Pons (tissue), 1 donor: ENCODE measurements at places on chromosomes 5 and 9.

GRCh38 chr5:153496835-153497234 is 6.4 kb downstream of the GRIA1 start:
- peak; percentile 38 for DNase-seq

- DNase-seq, result peak; percentile 54
Observed at GRCh38 chr5:72284559-72285423, 35.2 kb downstream of the MRPS27 start.

DNA sequence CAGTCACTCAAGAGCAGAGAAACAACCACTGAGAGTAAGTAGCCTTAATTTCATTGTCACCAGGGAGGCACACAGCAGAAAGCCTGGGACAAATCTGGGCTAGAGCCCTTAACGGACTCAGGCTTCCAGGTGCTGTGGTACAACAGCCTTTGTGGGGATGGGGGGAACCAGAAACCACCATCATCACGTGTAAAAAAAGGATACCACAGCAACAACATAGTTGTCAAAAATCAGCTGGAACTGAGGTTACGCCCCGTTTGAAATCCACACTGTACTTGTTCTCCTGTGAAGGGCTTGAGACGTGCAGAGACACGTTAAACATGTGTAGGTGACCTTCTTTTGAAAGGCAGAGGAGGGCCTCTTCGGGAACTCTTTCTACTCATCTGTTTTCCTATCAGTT is 16.6 kb upstream of the PLPP1 start:
- no peak for DNase-seq

DNA sequence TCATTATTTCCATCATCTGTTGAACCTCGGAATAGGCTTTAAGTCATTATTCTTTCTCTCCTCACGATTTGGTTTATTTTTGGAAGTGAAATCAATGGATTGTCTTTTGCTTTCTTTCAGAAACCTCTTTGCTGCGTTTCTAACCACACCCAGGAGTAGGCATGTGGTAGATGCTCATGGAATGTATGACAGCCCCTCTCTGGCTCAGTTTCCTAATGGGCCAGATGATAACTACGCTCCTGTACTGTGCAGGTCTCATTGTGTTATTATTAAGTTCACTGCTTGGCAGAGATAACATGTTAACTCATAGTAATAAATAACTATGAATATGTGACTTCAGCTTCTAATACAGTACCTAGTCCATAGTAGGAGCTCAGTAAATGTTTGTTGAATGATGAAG is 175.5 kb upstream of the KLF4 start:
- DNase-seq, result no peak

- DNase-seq, result no peak
Observed at GRCh38 chr5:77926337-77926736, 150.2 kb upstream of the TBCA start.

DNA sequence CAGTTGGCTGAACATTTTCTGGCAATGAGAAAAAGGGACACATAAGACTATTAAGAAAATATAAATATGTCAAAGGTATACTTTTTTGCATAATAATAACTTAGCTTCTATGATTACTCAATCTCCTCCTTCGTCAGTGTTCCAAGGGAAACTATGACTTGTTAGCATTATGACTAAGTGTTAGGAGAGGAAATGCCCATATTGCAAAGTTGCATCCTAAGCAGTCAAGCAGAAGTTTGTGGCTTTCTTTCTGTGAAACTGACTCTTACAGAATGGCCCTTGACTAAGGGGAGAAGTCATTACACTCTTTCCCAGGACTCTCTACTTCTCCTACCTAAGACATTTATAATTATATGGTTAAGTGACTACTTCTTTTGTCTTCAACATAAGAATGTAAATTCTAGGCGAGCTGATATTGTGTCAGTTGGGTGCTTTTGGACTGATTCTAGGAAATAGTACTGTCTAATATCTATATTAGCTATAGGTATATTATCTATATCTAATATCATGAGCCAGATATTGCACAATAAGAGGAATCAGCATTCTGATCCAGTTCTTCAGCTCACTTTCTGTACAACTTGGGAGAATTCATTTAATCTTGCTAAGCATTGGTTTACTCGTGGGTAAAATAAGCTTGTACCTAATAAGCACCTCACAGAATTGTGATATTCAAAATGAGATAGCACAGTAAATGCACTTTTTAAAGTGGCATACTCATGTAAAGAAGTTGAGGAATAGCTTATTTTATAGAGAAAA is 16.4 kb upstream of the SPINK6 start:
- DNase-seq, result peak; percentile 9

DNA sequence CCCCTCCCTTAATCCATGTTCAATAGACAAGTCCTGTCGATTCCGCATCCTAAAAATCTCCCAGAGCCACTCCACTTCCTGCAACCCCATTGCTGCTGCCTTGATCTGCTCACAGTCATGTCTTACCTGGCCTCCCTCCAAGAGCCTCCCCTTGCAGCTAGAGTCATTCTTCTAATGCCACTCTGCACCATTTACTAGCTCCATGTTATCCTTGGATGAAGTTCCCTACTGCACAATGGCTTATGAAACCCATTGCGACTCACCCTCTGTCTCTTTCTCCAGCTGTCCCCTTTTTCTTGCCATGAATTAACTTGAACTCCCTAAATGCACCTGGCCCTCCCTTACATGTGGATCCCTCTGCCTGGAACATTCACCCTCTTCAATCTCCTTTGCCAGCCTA is 39.5 kb downstream of the MEGF10 start:
- no peak for DNase-seq

DNA sequence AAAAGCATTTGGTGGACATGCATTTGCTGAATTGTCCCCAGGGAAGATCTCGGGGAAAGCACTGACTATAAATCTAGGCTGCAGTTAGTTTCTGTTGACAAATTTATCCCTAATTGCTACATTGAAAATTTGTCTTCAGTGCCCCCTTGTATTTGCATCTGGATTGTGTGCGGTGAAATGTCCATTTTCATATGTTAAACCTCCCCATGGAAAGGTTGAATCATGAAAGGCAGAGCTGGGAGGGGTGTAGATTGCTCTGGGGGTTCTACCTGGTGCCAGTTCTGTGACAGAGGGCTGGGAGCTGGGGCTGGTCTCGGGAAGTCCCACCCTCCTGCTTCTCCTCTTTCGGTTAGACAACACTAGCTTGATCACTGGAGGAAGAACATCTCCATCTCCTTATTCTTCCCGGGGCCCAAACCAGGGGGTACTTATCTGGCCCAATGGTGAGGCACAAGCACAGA is 101.9 kb downstream of the GADD45G start:
- DNase-seq, result no peak

GRCh38 chr5:157518963-157519362 is 56.6 kb downstream of the ADAM19 start:
- no peak for DNase-seq

GRCh38 chr5:176995896-176996767 is 10.4 kb downstream of the UIMC1 start:
- no peak for DNase-seq

DNA sequence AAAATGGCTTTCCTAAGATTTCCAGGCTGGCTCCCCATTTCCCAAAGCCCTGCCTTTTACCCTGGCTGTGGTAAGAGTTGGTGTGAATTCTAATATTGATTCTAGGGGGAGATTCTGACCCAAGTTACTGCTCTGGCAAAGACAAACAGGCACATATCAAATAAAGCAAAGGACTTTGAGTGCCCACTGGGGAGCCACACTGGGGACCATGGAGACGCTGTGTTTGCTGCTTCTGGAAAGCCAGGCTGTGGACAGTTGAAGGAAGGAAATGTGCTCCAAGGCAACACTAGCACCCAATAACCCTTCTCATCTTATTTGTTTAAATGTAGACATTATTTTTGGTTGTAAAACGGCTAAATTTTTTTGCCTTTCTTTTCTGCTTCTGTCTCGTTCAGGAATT is 78.7 kb downstream of the SNCAIP start:
- no peak for DNase-seq

- DNase-seq, result no peak
Observed at GRCh38 chr5:102873379-102873932, 118.4 kb downstream of the PAM start.

GRCh38 chr5:54722846-54723433 is 205.4 kb downstream of the SNX18 start:
- DNase-seq, result no peak

DNA sequence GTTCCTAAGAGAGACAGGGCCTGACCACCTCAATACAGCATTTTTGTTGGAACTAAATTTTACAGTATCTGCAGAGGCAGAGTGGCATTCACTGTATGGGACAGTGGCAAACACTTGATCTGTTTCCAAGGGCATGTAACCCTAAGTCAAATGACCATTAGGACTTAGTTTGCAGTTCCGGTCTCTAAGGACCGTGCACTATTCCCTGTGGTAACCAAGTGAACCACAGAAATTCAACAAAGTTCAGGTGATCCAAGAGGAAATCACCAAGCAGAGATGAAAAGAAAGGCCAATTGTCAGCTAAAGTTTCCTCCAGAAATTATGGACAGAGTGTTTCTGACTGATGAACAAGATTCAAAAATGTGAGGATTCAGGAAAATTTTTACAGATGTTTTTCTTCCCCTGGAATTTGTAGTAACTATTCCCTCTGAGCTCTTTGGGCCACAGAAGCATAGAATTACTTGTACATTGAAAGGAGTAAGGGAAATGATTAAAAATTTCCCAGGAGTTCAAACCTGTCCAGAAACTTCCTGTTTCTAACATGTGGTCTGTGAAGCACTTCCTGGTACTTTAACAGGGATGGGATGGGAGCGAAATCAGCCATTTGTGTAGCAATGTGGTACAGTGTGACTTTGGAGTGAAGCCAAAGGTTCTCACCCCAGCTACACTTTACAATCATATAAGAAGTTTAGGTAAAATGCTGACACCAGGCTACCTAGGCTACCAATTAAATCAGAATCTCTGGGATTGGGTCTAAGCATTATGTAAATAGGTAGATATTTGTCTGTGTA is 266.1 kb upstream of the MAP3K1 start:
- no peak for DNase-seq

GRCh38 chr5:94209774-94210355 is 408.5 kb downstream of the KIAA0825 start:
- no peak for DNase-seq

GRCh38 chr5:61353293-61353692 is 21.2 kb downstream of the ZSWIM6 start:
- no peak for DNase-seq

GRCh38 chr5:90056911-90057705 is 352.4 kb downstream of the CETN3 start:
- DNase-seq, result no peak

GRCh38 chr9:110029429-110029955 is 178.5 kb downstream of the C9orf152 start:
- no peak for DNase-seq

DNA sequence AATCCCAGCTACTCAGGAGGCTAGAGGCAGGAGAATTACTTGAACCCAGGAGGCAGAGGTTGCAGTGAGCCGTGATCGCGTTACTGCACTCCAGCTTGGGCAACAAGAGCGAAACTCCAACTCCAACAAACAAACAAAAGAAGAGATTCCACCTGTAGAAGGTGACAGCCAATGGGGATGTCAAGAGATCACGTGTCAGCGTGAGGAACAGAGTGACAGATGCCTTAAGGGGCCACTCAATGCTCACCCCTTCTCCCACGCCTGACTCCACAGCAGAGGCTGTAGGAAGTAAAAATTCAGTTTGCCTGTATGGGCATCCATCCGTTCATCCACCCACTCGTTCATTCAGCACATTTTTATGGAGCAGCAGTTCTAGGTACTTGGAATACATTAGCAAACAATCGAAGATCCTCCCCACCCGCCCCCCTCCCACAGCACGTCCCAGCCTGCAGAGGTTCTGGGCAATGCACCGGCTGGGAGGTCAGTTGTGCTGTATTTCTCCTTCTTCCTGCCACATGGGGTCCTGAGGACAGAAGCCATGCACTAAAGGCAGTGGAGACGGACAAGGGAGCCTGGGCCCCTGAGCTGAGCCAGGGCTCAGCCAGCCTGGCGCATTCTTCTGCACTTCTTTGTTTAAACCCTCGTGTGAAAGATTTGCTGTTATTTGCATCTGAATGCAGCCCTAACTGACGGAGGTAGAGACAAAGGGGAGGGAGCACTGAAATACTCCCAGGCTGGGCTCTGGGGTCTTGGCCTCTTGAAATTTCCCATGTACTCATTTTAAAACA is 11.3 kb upstream of the RNF130 start:
- no peak for DNase-seq

DNA sequence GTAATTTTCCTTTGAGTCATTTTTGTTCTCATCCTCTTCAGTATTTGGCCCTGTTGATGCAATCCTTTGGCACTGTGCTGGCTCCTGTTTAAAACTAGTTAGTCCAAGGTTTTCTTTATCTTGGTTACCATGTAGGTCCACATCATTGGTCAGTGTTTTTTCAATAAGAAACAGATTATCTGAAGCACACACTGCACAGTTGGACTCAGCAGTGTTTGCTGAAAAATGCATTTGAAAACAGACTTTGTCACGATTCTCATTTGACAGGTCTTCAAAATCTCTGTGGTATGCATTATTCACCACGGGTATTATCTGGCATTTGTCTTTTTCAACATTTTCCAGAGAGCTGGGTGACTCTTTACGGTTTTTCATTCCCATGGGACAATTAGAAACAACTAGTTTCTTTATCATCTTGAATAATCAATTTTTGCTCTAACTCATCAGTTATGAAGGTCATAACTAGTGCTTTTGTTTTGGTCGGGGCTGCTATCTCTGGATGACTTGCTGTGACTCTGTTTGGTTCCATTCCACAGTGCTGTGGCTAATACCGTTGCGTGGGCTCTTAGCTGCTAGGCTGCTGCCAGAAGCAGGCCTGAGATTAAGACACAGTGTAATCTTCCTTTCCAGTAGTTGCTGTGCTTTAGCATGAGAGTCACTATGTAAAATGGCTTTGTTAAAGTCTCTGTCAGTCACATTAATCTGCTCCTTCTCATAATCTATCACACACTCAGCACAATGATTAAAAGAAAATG is 36.2 kb downstream of the NUDT12 start:
- DNase-seq, result no peak

DNA sequence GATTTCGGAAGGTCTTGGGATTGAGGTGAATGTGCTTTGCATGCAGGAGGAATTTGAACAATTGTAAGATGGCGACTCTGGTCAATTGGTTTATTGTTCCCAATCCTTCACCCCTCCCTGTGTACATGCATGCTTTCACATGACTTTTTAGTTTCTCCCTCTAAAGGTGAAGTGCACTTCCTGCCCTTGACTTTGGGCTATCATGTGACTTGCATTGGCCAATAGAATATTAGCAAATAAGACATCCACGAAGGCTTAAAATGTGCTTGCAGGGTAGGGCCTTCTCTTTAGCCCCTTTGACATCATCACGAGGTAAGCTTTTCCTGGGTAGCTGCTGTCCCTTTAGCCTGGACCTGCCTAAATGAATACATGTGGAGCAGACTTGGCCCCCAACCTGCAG is 8.1 kb upstream of the ZBTB43 start:
- DNase-seq, result no peak

GRCh38 chr5:172696171-172696849 is 55.2 kb downstream of the NEURL1B start:
- DNase-seq, result no peak

- peak; percentile 15 for DNase-seq
Observed at GRCh38 chr9:80797101-80797829, 892.1 kb downstream of the TLE1 start.

- peak; percentile 100 for DNase-seq
Observed at GRCh38 chr9:112747094-112747493, 3.5 kb upstream of the SNX30 start.

GRCh38 chr5:132466433-132467286 is 23.9 kb downstream of the IRF1 start:
- no peak for DNase-seq

GRCh38 chr9:81609782-81610739 is 79.3 kb downstream of the TLE1 start:
- DNase-seq, result peak; percentile 28
